HS-5 (cell line): ENCODE measurements at places on chromosomes 5 and 9.
A peak's percentile ranks its signal among the peaks of the same experiment; 100 is the strongest.

GRCh38 chr5:160245506-160246086, 16.3 kb downstream of the FABP6 start:
- DNase-seq, result no peak

DNA sequence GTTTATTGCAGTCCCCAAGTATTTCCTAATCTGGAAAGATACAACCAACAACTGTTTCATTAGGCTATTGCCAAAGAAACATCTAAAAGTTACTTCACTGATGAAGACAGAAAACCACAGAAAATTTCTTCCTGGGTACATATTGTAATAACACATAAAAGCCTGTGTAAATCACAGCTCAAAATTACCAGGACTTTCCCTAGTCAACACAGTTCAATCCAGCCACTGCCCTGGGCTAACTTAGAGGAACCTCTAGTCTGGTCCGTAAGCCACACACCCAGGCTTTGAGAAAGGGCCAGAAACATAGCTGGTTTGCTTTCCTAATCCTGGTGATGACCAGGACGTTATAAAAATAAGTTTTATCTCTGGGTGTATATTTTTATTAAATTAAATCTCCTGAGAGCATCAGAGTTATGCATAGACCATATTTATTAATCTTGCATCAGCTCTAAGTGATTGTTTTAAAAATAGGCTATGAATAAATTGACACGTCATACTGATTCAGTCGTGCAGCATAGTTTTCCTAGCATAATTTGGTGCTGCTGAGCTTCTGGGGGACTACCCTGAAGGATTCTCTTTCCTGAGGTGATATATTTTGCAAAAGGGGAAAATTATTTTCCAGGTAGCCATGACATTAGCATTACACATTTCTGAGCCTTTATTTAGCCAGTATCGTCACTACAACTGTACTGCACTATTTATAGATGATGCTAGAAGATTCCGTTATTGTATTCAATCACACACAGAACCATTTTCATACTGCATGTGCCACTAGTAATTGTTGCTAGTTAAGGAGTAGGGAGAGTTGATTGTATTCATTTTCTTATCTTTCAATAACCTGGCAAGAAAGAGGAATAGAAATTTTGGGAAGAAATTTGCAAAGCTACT, 12.6 kb upstream of the MUSK start:
- peak; percentile 37 for DNase-seq

- no peak for DNase-seq
Measured at GRCh38 chr9:134545543-134546245, 95.9 kb upstream of the COL5A1 start.

DNA sequence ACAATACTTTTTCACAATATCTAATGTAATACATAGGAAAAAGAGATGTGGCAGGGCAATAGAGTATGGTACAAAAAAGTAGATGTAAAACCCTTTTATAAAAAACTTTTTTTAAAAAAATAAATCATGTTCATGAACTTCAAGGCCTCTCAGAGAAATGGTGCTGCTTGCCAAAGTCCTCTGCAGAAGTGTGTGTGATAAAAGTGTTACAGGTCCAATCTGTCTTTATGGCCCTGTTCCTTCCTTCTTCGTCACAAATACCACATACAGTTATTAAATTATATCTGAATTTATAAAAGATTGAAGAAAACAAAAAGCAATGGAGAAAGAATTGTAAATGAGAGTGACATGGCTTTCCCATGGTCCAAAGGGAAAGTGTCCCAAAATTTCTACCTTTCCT, 21.7 kb upstream of the CCNH start:
- DNase-seq, result no peak

DNA sequence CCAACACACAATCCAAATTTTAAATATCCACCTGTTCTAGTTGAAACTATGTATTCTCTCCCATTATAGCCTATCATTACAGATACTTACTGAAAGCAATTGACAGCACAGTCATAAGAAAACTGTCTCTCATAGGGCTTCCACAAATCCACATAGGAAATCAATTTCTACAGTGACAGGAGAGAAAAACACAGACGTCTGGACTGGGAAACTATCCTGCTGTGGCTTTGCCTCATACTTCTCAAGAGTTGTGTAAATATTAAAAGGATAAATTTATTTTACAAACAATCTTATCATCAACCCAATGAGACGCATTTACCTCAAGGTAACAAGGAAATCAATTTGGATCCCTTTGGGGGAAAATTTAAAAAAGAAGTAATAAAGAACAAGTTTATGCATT, 517.5 kb downstream of the EFNA5 start:
- no peak for DNase-seq

DNA sequence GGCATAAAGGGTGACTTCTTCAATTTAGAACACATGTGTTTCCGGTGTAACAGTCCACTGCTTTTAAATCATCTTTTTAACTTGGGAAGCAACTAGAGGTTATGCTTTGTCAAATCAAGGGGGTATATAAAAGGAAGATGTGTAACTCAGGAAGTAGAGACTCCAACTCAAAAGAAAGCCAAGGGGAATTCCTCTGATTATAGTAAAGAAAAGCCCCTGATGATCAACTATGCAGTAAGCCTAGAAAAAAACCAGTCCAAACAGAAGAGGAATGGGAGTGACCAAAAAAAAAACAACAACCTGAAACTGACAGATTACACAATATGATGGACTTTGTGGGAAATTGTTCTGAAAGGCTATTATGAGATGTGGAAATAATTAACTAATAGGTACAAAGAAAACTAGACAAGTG, 90.3 kb downstream of the AK8 start:
- DNase-seq, result no peak

DNA sequence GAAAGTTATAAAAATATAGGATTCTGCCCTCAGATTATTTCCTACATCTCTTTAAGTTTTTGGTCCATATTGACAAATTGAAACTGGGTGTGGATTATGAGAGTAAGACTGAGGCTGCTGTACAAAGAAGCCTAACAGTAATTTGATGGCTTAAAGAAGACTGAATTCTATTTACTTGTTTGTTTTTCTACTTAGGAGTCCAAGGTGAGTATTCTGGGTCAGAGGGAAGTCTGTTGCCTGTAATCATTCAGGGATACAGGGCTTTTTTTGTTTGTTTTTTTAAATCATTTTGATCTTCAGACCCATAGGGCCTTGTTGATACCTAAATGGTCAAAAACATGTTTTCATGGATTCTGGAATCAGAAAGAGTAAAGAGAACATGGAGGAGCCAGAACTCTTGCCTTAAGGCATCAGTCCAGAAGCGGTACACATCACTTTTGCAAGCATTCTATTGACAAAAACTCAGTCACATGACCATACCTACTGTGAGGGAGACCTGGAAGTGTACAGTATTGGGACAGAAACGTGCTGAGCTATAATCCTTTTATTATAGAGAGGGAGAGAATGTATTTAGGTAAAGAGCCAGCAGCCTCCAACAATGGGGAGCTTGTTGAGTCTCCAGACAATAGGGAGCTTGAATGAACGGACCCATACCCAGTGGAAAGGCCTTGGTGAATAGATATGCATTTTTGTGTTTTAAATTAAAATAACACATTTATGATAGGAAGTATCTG, 102.7 kb downstream of the LRRC70 start:
- DNase-seq, result no peak

GRCh38 chr5:160333721-160334120, 21.4 kb upstream of the CCNJL start:
- DNase-seq, result peak; percentile 49

DNA sequence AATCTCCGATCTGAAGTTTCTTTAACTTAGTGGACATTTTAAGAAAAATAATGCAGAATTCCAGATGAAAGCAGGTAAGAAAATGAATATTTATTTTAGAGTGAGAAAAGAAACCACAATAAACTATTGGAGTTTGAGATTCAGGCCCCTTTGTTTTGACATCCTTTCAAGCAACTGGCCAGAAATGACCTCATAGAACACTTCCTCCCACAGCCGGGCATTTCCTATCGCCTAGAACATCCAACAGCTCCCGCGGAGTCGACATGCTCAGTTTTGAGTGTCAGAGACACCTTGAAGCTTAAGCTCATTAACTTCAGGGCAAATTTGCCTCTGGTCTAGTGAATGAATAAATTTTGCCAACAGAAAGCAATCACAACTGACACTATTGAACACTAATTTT, 369.2 kb downstream of the TLE4 start:
- no peak for DNase-seq

- peak; percentile 6 for DNase-seq
Measured at GRCh38 chr9:136693490-136694162, 6.4 kb upstream of the AGPAT2 start.

DNA sequence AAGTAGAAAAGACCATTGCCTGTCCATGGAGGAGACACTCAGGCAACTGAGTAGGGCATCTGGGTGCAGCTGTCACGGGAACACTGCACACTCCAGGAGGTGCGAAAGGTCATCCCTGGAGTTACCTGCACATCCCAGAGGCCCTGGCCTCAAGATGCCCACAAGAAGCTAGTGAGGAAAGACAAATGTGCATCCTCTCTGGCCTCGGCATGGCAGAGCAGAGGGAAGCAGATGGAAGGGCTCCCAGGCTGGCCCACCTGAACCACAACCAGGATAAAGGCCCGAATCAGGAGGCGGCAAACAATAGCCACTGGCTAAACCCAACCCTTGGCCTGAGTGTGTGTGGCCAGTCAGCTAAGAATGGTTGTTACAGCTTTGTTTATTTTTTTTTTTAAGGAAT, 231.7 kb downstream of the SYK start:
- no peak for DNase-seq

- DNase-seq, result no peak
Measured at GRCh38 chr5:142830241-142831008, 60.2 kb downstream of the ARHGAP26 start.

- no peak for DNase-seq
Measured at GRCh38 chr5:74530326-74531050, 110.0 kb downstream of the ENC1 start.

DNA sequence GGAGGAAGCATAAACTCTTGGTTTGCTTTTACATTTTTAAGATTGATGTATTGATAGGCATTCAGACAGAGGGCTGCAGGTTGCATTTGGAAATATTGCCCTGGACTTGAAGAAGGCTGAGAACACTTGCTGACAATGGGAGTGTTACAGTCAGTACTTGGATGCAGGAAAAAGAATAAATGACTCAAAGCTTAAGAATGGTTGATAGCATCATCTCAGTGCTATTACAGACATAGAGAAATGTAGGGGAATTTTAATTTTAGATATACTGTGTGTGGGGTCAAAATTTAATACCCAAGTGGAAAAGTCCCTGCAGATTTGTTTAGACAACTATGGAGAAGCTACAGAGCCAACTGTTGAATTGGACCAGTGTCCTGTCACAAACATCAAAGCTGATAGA, 101.1 kb downstream of the ISL1 start:
- DNase-seq, result no peak

DNA sequence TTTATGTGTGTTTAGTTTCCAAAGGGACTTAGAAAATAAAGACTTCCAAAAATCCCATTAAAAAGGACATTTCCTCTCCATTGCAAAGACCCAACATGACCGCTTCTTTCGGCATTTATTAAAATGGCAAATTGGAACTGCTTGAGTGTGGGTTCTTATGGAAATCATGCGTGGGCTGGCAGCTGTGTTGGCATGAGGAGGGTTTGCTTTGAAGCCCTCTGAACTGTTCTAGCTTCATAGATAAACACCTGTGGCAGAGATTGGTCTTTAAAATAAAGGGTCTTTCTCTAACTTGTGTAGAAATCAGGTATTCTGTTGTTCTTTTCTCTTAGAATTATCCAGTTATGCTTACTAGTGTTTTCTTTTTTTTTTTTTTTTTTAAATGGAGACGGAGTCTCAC, 55.9 kb upstream of the TEX48 start:
- no peak for DNase-seq

GRCh38 chr5:60163762-60164161, 270.2 kb upstream of the PDE4D start:
- DNase-seq, result no peak

GRCh38 chr5:66992547-66992946, 204.1 kb downstream of the CD180 start:
- DNase-seq, result no peak

GRCh38 chr5:179258001-179258921, 87.0 kb downstream of the ADAMTS2 start:
- no peak for DNase-seq

GRCh38 chr5:32511776-32512374, 67.3 kb upstream of the ZFR start:
- no peak for DNase-seq

GRCh38 chr5:158096835-158097234, 237.9 kb upstream of the CLINT1 start:
- no peak for DNase-seq

DNA sequence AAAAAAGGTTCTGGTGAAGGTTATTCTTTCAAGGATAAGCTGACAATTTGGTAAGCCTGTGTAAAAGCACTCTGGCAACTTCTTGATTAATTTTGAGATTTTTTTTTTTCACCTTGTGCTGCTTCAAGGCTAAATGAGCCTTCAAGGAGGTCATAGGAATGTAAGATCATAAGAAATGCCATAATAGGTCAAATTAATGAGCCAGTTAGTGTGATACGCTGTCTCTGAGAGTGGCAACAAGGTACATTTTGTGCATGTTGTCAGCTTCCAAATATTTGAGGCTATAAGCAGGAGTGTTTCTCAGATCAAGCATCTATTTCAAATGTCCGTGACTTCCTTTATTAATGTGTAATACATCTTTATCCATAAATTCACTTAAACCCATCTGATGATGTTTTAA, 72.3 kb upstream of the CDH6 start:
- no peak for DNase-seq

DNA sequence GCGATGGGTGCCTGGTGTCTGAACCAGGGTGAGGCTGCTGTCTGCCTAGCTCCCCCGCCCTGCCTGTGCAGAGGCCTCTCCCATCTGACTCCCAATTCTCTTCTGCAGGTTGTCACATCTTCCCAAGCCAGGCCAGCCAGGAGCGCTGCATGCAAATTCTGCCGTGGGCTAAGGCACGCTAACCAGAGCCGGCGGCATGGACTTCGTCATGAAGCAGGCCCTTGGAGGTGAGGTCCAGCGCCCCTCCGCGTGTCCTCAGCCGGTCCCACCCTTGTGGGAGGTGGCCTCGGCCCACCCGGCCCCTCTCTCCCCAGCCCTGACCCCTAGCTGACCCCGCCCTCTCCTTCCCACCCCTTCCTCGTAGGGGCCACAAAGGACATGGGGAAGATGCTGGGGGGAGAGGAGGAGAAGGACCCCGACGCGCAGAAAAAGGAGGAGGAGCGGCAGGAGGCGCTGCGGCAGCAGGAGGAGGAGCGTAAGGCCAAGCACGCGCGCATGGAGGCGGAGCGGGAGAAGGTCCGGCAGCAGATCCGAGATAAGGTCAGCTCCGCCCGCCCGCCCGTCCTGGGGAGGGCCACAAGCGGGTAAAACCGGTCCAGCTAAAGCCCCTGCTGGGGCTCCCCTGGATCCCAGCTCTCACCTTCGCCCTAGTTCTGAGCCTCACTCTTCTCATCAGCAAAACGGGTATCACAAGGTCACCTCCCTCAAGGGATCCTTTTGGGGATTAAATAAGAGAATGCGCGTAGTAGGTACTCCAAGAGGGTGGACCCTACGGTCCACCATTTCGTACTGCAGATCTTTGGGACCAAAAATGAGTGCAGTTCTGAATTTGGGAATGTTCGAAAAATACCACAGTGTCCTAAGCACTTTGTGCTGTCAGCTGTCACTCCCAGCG, 7.4 kb downstream of the CPLX2 start:
- DNase-seq, result no peak

GRCh38 chr9:131262327-131263032, 13.8 kb downstream of the FAM78A start:
- no peak for DNase-seq

DNA sequence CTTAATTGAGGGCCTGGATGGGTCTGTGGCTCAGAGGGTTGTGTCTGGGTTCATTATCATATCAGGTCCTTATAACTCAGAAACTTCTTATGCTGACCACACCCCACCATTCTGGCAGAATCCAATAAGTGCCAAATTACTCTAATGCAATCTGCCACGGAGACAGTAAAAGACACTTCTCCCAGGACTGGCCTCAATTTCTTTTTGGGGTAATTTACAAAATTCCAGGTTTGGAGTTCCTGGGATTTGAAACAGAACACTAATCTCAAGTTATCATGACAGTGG, 187.8 kb downstream of the GNAQ start:
- DNase-seq, result no peak
